ENCODE measurements at places on chromosomes 7 and 10. TPM values are rescaled to one million over a fixed set of nuclear protein-coding genes. Genes with fewer than 3 reads are reported as not detected.

DNA sequence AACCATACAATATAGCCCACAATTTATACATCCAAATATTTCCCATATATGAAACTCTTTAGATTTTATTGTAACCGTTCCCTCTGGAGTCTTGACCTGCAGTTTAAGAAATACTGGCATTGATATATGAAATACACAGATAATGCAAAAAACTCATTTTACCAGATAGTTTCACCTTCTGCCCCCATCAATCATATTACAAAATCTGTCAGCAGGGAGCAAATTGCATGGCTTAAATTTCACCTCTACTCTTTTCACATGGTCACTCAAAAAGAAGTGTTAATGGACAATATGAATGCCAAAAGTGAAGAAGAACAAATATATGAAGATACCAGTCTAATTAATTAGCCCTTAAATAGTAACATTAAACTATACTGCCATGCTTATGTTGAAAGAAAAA, 57.0 kb upstream of the TMEM106B start:
- no peak for DNase-seq

DNA sequence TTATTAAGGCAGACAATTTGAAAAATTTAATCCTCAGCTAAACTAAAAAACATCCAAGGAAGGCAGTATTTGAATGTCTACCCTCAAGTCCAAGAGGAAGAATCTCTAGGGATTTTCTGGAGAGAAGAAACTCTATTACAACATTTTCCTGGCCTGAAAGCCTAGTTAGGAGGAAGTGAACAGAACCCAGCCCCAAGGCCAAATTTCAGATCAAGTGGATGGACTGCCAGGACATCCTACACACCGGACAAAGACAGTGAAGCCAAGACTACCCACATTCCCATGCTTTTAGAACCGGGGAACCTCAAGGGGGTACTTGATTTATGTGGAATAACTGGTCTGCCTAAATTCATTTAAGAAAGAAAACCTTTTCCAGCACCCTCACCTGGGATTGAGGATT, 108.9 kb upstream of the MEOX2 start:
- DNase-seq = no peak

DNA sequence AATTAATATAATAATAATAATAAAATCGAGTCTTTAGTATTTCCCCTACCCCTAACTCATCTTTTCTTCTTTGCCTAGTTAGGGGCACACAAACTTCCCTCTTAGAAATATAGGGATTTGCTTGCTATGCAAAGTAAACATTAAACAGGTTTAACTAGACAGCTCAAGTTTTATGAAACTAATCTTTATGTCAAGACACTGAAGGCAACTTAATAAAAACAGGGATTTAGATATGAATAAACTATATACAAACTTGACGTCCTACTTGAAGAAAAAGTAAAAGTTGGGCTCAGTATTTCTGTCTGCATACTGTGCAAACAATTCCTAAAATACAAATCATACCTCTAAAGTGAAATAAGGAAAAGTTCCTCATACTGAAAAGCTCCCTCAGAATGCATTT, 52.1 kb upstream of the CAV2 start:
- DNase-seq = no peak

GRCh38 chr7:151056666-151057505, 811 bp downstream of the CDK5 start:
- DNase-seq = peak; percentile 38

- DNase-seq = no peak
These were observed 350 bp upstream of the ZNF37A start for GRCh38 chr10:38093816-38094157.

- DNase-seq = no peak
These were observed 946.3 kb downstream of the CNTNAP2 start for GRCh38 chr7:147062897-147063296.

DNA sequence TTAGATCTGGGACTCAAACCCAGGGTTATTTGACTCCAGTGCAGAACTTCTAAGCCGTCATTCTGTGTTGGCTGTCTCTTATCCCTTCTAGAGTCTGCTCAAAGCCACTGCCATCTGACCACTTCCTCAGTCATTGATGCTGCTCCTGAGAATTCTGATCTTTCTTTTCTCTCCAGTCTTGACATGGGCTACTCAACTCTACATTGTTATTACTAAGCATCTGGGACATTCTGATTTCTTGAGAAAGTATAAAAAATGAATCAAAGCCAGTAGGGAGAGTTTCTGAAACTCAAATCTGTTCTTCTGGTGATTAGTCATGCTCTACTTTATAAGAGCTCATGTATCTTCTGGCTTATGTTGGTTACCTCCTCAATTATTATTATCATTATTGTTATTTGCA, 48.7 kb downstream of the ANK3 start:
- no peak for DNase-seq

DNA sequence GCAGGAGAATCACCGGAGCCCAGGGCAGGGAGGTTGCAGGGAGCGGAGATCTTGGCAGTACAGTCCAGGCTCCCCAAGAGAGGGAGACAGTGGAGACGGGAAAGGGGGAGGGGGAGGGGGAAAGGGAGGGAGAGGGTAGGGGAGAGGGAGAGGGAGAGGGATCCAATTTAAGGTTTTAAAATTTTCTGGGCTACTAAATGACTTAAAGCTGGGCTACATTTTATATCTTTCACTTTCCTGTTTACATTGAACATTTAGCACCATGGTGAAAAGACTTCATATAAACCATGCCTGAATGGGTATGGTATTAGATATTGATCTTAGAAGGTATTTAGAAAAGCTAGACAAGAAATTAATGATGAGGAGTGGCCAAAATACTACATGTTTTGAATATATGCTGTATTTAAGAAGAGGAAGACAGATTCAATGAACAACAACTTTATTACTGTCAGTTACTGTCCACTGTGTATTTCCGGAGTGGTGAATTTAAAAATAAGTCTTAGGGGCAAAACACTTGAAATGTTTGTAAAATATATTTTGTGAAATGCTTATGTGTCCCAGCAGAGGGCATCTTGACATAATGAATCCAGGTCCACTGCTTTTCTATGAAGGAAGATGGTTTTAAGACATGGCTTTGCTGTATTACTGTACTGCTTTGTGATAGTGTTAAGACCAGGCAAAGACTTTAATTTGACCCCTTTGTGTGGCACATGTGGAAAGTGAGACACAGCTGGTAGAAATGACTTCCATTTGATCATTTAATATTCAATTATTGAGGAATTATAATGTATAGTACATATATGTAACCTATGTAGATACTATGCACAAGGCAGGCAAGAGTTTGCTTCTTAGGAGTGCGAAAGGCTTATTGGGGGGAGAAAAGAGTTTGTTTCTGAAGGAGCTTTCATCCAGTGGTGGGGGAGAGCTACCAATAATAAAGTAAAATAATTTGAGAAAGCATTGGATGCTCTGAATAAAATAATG, 52.8 kb downstream of the NRF1 start:
- no peak for DNase-seq

DNA sequence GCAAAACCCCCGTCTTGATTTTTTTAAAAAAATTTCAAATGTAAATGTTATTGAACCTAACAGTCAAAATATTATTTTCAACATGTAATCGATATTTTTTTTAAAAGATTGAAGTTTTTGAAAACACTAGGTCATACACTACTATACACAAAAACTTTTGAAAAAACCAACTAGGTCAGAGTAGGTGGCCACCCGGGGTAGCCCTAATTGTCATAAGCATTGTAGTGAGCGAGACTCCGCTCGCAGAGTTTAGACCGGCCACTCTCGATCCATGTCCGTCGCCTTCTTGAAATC, 417 bp downstream of the RFC2 start:
- no peak for DNase-seq

- no peak for DNase-seq
These were observed 8.0 kb downstream of the PDGFA start for GRCh38 chr7:511476-512145.

GRCh38 chr10:23326544-23327307, 17.9 kb downstream of the C10orf67 start:
- DNase-seq = no peak

SLC13A4 gene
- not detected for total RNA-seq

MYH16 gene
- not detected for total RNA-seq

STAG3 gene
- total RNA-seq = 6.4 TPM

RAMP3 gene
- total RNA-seq = 9.0 TPM

AKR1B1 gene
- total RNA-seq = 12.9 TPM

Data from mucosa of descending colon (tissue), 3 donors.